ENCODE measurements at places on chromosomes 7 and 10. TPM values are rescaled to one million over a fixed set of nuclear protein-coding genes. Genes with fewer than 3 reads are reported as not detected.

DNA sequence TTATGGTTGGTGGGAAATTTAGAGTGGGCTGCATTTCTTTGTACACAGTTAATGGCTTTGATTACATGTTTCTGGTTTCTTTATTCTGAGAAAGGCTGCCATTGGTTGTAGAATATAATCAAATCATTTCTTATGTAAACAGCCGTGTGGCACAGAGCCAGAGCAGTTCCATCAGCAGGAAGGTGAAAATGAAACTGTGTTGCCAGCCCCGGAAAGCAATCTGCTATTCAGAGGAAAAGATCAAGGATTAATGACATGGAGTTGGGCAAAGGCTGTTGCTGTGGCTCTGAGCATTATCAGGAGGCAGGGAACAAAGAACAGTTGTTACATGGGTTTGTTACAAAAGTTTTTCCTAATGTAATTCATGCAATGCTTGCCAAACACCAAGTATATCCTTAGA lies 74.2 kb upstream of the ZNF716 start:
- no peak for DNase-seq

GRCh38 chr7:30988351-30989005 lies 24.7 kb downstream of the GHRHR start:
- DNase-seq: peak; percentile 61

GRCh38 chr10:10600004-10600403 lies 417.7 kb upstream of the CELF2 start:
- DNase-seq: no peak

The ZNF679 gene
- not detected for total RNA-seq

The LOXL4 gene
- total RNA-seq: 0.58 TPM

Data from mucosa of descending colon (tissue), 3 donors.